ENCODE measurements at places on chromosomes 2 and 18. TPM values are rescaled to one million over a fixed set of nuclear protein-coding genes. Genes with fewer than 3 reads are reported as not detected.

INPP5D gene
- total RNA-seq, result 18.8 TPM

CDCA7 gene
- total RNA-seq, result 0.08 TPM

FZD7 gene
- 1.3 TPM for total RNA-seq

LRRTM4 gene
- total RNA-seq, result 0.08 TPM

IL36A gene
- total RNA-seq, result not detected

KCNG3 gene
- not detected for total RNA-seq

EFR3B gene
- total RNA-seq, result 0.33 TPM

DNA sequence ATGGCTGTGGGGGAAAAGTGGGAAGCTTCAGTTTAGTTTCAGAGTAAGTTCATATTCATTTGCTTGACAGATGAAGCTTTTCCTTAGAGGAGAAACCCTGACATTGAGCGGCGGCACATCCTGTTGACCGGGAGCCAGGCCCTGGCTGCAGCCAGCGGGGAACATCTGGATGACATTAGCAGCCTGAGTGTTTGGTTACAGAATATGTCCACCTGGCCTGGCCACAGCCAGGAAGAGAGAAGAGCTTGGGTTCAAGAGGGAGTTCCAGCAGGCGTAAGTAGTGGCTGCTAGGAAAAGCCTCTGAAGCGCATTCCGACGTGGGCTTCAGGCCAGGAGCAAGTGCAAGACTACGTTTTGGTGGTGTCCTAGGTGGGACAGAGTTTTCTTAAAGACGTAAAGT lies 144.9 kb upstream of the MYCN start:
- H3K36me3 ChIP-seq, result no peaks in the 10 kb centered on the region
- H3K27me3 ChIP-seq, result no peaks in the 10 kb centered on the region
- H3K27ac ChIP-seq, result no peak overlapping the region
- no peaks in the 10 kb centered on the region for H3K4me1 ChIP-seq

DNA sequence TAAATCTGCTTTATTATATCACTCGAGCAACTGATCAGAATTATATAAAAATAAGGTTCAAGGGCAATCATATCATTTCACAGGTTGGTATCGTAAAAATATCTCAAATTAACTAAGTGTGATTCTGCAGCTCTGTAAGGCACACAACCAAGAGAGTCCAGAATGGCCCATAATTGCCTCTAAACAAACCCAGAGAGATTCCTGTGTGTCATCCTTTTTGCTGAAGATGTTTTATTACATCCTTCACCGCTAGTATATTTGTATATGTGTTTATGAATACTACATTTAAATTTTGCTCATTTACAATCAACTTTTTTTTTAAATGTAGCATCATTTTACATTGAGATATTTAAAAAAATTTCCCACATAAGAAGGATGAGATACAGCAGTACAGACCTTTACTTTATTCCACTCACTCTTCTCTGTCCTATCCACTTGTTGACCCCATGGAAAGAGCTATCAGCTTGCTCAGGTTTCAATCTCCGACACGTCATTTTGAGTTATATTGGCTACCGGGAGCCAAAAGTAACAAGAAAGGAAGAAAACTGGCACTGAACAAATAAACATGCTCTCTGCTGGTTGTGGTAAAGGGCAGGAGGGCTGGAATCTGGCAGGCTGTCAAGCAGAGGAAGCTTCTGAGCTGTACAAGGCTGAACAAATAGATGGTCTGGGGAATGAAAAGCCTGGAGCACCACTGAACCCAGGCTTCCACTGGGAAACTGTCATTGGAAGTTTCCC lies 23.1 kb downstream of the PLA2R1 start:
- H3K27me3 ChIP-seq, result no peaks in the 10 kb centered on the region
- H3K27ac ChIP-seq, result no peak overlapping the region
- no peak for DNase-seq
- H3K4me3 ChIP-seq, result no peak overlapping the region
- H3K36me3 ChIP-seq, result no peaks in the 10 kb centered on the region

DNA sequence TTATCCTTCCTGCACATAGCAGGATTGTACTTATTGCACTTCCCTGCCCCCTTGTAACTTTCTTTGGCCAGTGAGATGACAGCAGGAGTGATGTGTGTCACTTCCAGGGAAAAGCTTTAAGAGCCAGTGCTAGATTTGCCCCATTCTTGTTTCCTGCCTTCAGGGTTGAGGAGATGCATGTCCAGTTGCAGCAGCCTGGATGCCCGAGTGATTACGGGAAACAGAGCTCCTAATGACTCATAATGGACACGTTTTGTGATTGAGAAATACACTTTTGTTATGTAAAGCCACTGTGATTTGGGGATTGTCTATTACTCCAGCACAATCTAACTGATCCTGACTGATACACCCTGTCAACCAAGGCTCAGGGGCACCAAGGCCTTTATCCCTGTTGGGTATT lies 5.0 kb upstream of the TET3 start:
- no peak for DNase-seq
- no peaks in the 10 kb centered on the region for H3K27me3 ChIP-seq
- peaks cover 34% of the 10 kb centered on the region for H3K4me1 ChIP-seq

DNA sequence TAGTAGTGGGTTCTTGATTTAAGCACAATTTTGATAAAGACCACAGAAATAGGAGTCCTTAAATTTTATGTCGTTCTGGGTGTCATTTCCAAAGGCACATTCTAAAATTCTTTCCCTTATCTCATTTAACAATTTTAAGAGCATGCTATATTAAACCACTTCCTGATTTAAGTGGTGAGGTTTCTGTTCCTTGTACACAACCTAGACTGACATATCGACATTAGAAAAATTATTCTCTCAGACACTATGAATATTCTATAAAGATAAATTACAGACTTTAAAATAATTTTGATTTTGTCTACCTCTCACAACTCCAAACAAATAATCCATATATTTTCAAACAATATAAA lies 923.8 kb downstream of the LRP1B start:
- no peaks in the 10 kb centered on the region for H3K4me1 ChIP-seq
- no peak overlapping the region for H3K4me3 ChIP-seq
- H3K27me3 ChIP-seq, result no peaks in the 10 kb centered on the region
- no peak for DNase-seq
- no peak overlapping the region for H3K27ac ChIP-seq
- no peaks in the 10 kb centered on the region for H3K36me3 ChIP-seq

DNA sequence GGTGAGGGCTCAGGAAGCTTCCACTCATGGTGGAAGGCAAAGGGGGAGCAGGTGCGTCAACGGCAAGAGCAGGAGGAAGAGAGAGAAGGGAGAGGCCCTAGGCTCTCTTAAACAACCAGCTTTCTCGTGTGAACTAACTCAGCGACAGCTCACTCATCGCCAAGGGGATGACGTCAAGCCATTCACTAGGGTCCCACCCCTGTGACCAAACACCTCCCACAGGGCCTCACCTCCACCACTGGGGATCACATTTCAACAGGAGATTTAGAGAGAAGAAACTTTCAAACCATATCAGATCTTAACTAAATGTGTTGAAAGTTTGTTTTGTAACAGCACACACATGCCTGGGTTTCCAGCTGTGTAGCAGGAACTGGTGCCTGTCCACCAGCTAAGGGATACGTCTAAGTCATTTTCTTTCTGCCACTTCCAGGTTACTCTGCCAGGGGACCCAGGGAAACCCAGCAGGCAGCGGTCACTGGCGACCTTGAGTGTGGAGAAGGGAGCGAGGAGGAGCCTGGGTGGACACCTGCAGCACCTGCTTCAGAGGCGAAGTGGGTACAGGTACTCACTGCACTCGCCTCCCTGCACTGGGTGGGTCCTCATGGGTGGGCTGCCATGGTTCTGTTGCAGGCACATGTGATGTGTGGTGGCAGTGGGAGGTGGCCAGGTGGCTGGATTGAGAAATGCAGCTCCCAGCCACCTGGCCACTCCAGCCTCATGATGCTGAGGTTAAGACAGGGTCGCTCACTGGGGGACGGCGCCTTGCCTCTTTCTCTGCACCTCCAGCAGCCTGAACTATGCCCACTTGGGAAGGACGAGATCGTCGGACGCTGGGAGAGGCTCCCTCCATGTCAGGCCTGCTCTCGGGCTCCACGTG lies 8.4 kb upstream of the GPC1 start:
- no peaks in the 10 kb centered on the region for H3K27me3 ChIP-seq
- DNase-seq, result no peak
- no peak overlapping the region for H3K27ac ChIP-seq

- H3K4me1 ChIP-seq, result peaks cover under 1% of the 10 kb centered on the region
- no peak overlapping the region for H3K27ac ChIP-seq
- peak; percentile 52 for DNase-seq
Measured at GRCh38 chr2:37350034-37350433, 5.6 kb downstream of the QPCT start.

- no peaks in the 10 kb centered on the region for H3K27me3 ChIP-seq
- H3K27ac ChIP-seq, result no peak overlapping the region
- H3K36me3 ChIP-seq, result no peaks in the 10 kb centered on the region
- no peak for DNase-seq
Measured at GRCh38 chr18:6744816-6745455, 15.4 kb downstream of the ARHGAP28 start.

- no peaks in the 10 kb centered on the region for H3K36me3 ChIP-seq
- no peak for DNase-seq
- H3K4me3 ChIP-seq, result no peak overlapping the region
- H3K27ac ChIP-seq, result no peak overlapping the region
Measured at GRCh38 chr2:125004106-125004800, 979.2 kb downstream of the CNTNAP5 start.

GRCh38 chr2:3449086-3449485 lies 69.6 kb downstream of the TRAPPC12 start:
- H3K4me3 ChIP-seq, result no peak overlapping the region
- peaks cover 26% of the 10 kb centered on the region for H3K36me3 ChIP-seq
- H3K4me1 ChIP-seq, result no peaks in the 10 kb centered on the region
- H3K27ac ChIP-seq, result no peak overlapping the region

DNA sequence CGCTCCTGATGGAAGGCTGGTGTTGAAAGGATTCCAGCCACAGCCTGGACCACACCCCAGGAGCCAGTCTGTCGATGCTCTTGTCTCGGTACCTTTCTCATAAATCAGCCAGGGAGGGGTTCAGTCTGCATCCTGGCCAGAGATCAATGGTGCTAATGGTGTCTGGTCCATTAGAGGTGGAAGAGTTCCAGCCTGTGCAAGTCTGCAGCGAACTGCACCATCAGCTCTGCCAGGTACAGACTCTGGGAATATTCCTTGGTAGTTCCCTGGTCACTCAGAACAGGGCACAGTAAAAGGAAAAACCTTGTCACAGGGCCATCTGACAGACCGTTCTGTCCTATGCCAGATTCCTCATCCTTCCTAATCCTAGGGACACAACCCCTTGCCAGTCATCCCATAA lies 164.3 kb downstream of the MTCL1 start:
- no peaks in the 10 kb centered on the region for H3K4me1 ChIP-seq
- H3K4me3 ChIP-seq, result no peak overlapping the region
- DNase-seq, result no peak
- no peaks in the 10 kb centered on the region for H3K36me3 ChIP-seq
- no peak overlapping the region for H3K27ac ChIP-seq

DNA sequence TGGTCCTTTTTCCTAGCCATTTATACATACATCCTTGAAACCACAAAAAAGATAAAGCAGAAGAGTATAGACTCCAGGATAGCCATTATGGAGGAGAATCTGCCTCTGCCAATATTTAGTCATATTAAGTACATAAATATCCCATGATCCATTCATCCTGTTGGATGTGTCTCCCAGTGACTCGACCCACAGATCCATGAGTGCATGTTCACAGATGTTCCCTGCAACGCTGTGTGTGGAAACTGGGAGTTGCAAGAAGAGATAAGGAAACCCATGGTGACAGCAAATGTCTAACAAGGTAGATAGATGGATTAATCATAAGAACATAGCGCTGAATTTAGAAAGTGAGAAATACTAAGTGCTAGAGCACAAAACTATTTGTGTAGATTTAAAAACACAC lies 34.5 kb downstream of the STK39 start:
- no peak overlapping the region for H3K4me3 ChIP-seq
- no peak overlapping the region for H3K27ac ChIP-seq
- H3K27me3 ChIP-seq, result no peaks in the 10 kb centered on the region
- H3K4me1 ChIP-seq, result no peaks in the 10 kb centered on the region
- H3K36me3 ChIP-seq, result no peaks in the 10 kb centered on the region
- no peak for DNase-seq

GRCh38 chr2:234191819-234192407 lies 141.4 kb downstream of the SPP2 start:
- no peaks in the 10 kb centered on the region for H3K36me3 ChIP-seq
- no peaks in the 10 kb centered on the region for H3K4me1 ChIP-seq
- DNase-seq, result no peak
- H3K4me3 ChIP-seq, result no peak overlapping the region
- no peak overlapping the region for H3K27ac ChIP-seq

DNA sequence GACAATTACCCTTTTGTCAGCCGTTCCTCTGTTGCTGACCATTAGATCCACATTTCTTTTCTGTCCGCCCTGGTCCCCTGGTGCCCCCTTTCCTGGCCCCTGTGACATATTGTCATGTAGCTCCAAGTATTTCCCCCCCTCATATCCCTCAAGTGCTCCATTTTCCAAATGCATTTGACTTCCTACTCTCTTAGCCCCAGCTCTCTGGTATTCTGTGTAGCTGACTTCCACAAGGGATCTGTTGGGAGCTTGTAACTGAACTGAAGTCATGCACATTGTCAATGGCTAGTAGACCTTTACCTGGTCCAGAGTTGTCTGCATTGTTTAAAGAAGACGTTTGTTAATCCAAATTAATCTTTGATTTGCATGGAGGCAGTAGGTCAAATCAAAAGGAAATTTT lies 34.8 kb downstream of the LIPG start:
- no peak overlapping the region for H3K27ac ChIP-seq
- H3K27me3 ChIP-seq, result no peaks in the 10 kb centered on the region
- peaks cover 2% of the 10 kb centered on the region for H3K36me3 ChIP-seq
- H3K4me1 ChIP-seq, result peaks cover 2% of the 10 kb centered on the region
- DNase-seq, result no peak
- no peak overlapping the region for H3K4me3 ChIP-seq

DNA sequence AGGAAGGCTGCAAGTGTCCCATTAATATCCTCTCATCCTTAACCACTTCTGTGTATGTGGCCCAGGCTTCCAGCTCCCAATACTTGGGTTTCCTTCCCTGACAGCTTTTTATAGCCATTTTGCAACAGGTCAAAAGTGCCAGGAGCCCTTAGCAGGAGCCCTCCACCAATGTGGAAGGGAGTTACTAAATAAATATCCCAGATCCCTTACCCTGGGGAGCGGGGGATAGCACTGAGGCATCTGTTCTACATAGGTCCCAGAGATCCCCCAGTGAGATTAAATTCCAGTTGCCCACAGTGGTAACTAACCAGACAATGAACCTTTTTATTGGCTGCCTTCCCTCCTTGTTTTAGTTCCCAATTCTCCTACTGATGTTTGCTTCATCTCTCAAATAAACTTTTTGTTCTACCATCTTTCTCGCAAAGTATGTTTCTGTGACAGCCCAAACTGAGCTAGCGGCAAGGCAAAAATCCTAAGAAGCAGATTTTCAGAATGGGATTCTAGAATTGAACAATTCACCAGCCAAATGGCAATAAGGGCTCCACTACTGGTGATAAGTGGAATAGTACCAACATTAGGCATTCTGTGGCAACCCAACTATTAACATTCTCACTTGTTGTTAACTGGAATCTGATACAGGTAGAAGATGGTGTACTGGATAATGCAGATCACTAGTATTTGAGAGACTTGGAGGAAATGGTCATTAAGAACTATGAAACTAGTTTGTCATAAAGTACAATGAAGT lies 83.9 kb upstream of the MAPRE2 start:
- H3K4me3 ChIP-seq, result no peak overlapping the region
- DNase-seq, result no peak
- no peaks in the 10 kb centered on the region for H3K4me1 ChIP-seq
- H3K36me3 ChIP-seq, result no peaks in the 10 kb centered on the region
- no peaks in the 10 kb centered on the region for H3K27me3 ChIP-seq
- no peak overlapping the region for H3K27ac ChIP-seq

- no peaks in the 10 kb centered on the region for H3K36me3 ChIP-seq
- no peak overlapping the region for H3K4me3 ChIP-seq
- DNase-seq, result no peak
- no peak overlapping the region for H3K27ac ChIP-seq
- no peaks in the 10 kb centered on the region for H3K4me1 ChIP-seq
Measured at GRCh38 chr2:117853873-117854272, 39.4 kb downstream of the DDX18 start.

All from liver (tissue), 10 donors.